ENCODE measurements at places on chromosomes 5 and 9.

DNA sequence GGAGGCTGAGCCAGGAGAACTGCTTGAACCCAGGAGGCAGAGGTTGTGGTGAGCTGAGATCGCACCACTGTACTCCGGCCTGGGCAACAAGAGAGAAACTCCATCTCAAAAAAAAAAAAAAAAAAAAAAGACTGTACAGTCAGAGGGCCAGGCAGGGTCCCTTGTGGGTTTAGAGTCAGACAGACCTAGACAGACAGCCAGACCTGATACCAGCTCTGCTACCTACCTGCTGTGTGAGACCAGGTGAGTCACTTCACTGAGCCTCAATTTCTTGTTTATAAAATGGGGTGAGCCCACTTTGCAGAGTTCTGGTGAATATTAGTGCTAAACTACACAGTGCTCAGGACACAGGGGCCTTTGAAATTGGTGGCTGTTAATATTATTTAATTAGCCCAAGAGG, 19.7 kb downstream of the TRIM14 start:
- DNase-seq = no peak

GRCh38 chr5:143398451-143399237, 4.8 kb downstream of the NR3C1 start:
- DNase-seq = no peak

GRCh38 chr5:1096838-1097237, 15.0 kb downstream of the SLC12A7 start:
- no peak for DNase-seq

- no peak for DNase-seq
Measured at GRCh38 chr5:134506054-134507039, 19.1 kb upstream of the JADE2 start.

- DNase-seq = no peak
Measured at GRCh38 chr9:111038331-111039230, at the start of gene LPAR1. Gene LPAR1 (minus strand): TSS chr9:111038470. CDS start chr9:110972117, 66,353 bp downstream.

DNA sequence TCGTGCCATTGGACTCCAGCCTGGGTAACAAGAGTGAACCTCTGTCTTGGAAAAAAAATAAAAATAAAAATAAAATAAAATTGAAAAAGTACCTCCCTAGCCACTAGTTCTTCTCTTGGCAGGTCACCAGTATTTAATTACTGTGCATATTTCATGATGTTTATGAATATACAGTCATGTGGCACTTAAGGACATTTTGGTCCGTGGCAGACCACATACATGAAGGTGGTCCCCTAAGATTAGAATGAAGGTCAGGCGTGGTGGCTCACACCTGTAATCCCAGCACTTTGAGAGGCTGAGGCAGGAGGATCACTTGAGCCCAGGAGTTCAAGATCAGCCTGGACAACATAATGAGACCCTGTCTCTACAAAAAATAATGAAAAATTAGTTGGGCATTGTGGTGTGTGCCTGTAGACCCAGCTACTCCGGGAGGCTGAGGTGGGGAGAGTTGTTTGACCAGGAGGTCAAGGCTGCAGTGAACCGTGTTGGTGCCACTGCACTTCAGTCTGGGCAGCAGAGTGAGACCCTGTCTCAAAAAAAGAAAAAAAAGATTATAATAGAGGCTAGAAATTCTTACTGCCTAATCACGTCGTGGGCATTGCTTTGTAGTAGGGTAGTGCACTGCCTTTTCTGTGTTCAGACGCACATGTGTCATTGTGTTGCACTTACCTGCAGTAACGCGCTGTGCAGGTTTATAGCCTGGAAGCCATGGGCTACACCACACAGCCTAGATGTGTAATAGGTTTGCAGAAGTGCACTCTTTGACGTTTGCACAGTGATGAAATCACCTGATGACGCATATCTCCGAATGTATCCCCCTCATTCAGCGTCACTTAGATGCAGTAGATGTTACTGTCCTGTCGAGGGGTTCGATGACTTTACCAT, 12.8 kb downstream of the EHMT1 start:
- no peak for DNase-seq

Data from NCI-H510A (cell line).